ENCODE measurements at places on chromosomes 7 and 10.
A peak's percentile ranks its signal among the peaks of the same experiment; 100 is the strongest.

DNA sequence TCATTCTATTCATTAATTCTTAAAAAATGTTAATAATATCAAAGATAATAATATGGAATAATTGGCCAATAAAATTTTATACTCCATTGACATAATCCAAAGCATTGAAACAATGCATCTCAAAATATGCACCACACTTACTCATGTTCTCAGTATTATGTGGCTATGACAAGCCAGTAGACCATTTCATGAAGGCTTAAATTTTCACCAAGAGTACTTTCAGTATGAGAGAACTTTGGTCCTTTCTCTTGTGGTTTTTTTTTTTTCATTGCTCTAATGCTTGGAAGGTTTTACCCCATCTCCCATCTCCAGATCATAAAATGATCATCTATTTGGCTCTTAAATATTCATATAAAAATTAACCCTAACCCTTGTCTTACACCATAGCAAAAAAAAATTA lies 45.5 kb upstream of the TMEM140 start:
- DNase-seq = no peak

DNA sequence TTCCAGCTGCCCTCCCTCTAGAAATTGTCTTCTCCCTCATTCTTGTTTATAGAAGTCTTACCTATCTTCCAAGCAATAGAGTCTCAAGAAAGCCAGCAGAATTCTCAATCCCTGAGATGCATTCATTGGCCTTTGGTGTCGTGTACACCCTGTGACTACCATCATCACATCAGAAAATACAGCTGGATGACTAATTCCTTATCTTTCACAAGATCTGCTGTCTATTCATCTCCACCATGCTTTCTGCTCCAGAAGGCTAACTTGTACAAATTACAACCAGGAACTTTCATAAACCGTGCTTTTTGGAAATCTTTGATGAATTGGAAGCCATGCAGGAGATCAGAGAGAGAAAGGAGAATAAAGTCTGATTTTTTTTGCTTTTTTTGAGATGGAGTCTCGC lies 1062.9 kb upstream of the GHITM start:
- DNase-seq = no peak

- DNase-seq = no peak
Measured at GRCh38 chr10:95451568-95452524, 109.3 kb downstream of the SORBS1 start.

GRCh38 chr7:12719141-12719919 lies 31.9 kb downstream of the ARL4A start:
- DNase-seq = no peak

GRCh38 chr10:67492317-67493019 lies 203.5 kb downstream of the CTNNA3 start:
- no peak for DNase-seq

GRCh38 chr10:450463-450862 lies 239.0 kb downstream of the DIP2C start:
- no peak for DNase-seq

DNA sequence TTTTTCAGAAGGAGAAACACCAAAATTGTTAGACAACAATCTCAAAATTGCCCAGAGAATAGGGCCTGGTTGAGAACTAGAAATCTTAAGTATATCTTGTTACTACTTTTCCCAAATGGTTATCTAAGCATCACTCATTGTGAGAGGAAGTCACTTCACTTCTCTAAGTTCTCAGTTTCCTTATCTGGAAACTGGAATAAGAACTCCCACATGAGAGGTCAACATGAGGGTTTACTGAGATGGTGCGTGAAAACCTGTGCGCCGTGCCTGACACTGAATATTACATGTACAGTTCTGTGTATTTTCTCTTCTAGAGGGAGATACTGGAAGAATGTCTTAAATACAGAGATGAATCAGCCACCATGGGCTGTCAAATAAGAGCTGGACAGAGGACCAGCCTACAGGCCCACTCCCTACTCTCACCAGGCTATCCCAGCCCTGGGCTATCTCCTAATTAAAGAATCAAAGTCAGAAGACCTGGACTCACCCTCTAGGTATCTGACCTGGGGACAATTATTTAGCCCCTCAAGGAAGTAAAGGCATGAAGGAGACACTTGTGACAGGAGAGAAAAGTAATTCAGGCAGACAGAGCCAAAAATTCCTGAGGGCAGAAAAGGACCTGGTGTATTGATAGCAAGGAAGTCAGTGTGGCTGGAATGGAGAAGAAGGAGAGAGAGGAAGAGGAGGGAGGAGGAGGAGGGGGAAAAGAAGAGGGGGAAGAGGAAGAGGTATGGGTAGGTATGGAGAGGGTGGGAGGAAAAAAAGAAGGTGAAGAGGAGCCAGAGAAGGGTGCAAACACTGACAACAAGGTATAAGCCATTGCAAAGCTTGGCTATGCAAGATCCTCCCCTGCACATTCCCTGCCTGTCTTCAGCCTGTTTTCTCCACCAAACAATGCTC lies 44.9 kb downstream of the CCDC71L start:
- DNase-seq = no peak

DNA sequence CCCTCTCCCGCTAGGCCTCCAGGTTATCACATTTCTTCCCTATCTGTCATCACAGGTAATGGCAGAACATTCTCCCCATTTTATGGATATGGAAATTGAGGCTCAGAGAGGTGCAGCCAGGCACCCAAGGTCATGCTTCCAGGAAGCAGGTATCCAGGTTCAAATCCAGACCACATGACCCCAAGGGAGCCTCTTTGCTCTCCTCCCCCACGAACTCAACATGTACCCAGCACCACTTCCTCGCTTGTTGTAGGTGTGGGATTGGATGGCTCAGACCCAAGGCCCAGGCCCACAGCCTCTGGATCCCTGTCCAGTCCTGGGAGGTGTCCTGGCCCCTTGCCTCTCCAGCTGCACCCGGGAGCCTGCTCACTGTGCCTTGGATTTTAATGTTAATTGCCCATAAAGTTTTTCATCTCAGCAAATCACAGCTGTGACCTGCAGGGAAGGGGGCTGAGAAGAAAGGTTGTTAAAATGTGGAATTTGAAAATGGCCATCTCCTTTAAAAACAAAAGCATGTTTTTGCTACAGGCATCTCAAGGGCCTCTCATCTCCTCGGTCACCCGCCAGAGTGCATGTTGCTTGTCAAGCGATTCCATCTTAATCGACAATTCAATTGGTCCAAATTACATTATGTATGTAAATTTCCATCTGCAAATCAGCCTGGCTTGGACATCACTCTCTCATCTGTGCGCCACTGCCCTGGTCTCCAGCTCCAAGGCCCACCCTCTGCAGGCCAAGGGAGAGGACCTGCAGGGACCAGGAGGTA lies 205.4 kb upstream of the ZMIZ1 start:
- DNase-seq = no peak

DNA sequence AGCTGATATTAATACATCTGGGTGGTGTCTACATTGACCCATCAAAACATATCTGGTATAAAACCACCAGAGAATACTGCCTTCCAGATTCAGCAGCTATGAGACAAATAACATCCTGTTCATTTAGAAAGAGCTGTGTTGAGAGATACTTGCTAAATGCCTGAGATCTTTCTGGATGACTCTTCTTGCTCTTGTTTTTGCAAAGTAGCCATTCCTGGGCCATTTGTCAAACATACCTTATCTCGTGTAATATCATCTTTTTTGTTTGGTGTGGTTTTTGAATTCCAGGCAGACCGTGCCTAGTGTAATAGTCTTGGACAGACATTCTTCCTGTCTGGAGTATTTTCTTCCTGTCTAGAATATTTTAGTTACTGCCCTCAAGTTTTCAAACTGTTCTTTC lies 74.7 kb upstream of the PRR15 start:
- no peak for DNase-seq

- no peak for DNase-seq
Measured at GRCh38 chr7:100266576-100267354, 40.7 kb upstream of the SPDYE3 start.

GRCh38 chr7:140192176-140192575 lies 15.4 kb upstream of the KDM7A start:
- no peak for DNase-seq

- DNase-seq = no peak
Measured at GRCh38 chr7:16345979-16346958, 75.1 kb downstream of the CRPPA start.

GRCh38 chr10:79203014-79203644 lies 134.4 kb downstream of the ZMIZ1 start:
- DNase-seq = no peak

DNA sequence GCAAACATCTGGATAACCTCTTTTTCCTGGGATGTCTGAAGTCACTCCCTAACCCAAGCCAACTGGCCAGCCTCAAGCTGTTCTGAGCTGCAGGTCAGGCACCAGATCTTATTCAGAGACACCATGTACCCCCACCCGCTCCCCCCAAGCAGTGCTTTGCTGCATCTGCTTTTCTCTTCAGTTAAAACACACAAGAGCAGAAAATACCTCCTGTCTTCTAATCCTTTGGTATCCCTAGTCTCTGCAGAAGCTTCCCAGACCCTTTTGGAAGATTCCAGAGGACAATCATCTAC lies 3.0 kb downstream of the ZNF488 start:
- DNase-seq = no peak

DNA sequence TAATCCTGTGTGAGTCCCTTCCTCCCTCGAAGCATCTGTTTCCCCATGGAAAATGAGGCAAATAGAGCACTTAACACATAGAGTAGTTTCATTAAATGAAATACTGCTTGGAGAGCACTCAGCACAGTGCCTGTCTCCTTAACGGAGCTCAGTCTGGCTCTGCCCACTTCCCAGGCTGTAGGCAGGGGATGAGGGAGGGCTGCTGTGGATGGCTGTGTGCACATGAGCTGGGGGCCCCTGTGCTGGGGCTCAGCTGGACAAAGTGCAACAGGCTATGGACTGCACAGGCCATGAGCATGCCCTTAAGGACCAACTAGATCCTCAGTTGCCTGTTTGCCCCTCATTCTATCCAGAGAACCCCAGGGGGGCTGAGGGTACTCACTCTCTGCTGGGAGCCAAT lies 14.5 kb downstream of the ZCCHC24 start:
- DNase-seq = no peak

DNA sequence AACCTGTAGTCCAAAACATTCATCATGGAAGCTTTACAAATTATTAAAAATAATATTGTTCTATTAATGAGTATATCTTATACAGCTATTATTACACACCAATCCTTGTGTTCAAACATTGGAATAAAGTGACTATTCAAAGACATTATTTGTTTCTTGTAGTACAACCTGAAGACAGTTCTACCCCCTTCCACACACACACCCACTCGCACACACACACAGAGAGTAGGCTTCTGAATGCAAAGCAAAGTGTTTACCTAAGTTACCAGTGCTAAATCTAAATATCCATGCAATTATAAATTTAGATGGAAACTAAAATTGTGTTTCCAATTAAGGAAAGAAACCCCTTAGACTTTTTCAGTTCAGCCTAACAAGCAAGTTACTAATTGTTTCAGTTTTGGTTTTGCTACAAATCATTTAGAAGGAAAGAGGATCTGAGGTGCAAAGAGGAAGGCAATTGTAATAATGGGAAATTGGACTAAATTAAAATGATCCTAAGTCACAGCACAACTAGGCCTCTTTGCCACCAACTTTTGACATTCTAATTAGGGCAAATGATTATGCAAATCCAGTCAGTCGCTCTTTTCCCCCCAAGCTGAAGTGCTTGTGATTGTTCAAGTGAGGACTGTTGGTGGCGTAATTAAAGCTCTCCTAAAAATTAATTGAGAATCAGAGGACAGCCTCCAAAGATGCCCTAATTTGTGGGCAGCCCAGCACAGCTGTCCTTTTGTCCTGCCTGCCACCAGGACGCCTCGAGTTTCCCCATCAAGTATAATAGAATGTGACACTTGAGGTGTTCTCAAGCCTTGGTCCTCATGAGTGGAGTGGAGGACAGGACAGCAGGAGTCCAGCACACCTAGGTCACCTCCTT lies 19.9 kb upstream of the ATOH7 start:
- DNase-seq = no peak

- no peak for DNase-seq
Measured at GRCh38 chr7:106142136-106142535, 30.0 kb upstream of the SYPL1 start.

GRCh38 chr10:5581670-5582566 lies 57.2 kb downstream of the CALML3 start:
- DNase-seq = no peak

- DNase-seq = no peak
Measured at GRCh38 chr7:76369018-76369417, 10.2 kb upstream of the YWHAG start.

- DNase-seq = no peak
Measured at GRCh38 chr10:4102802-4103344, 317.9 kb upstream of the KLF6 start.

GRCh38 chr7:158369290-158369689 lies 218.3 kb downstream of the PTPRN2 start:
- DNase-seq = no peak

GRCh38 chr10:62136931-62137330 lies 131.7 kb downstream of the RTKN2 start:
- no peak for DNase-seq

- DNase-seq = no peak
Measured at GRCh38 chr10:86688398-86688921, 20.1 kb downstream of the LDB3 start.

DNA sequence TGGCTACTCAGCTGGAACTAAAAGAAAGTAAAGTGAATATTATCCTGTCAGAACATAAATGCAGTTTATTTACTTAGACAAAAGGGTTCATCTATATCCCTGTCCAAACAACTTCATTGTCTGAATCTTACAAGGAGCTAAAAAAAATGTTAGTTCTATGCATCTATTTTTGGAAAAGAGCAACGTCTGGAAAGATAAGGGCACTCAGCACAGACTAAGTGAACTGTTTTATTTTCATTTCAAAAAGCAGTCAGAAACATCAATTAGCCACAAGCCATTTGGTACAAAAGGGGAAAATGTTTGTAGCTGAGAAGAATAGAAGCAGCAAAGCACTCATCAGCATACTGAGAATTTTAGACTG lies 245.5 kb downstream of the FOXP2 start:
- DNase-seq = no peak

DNA sequence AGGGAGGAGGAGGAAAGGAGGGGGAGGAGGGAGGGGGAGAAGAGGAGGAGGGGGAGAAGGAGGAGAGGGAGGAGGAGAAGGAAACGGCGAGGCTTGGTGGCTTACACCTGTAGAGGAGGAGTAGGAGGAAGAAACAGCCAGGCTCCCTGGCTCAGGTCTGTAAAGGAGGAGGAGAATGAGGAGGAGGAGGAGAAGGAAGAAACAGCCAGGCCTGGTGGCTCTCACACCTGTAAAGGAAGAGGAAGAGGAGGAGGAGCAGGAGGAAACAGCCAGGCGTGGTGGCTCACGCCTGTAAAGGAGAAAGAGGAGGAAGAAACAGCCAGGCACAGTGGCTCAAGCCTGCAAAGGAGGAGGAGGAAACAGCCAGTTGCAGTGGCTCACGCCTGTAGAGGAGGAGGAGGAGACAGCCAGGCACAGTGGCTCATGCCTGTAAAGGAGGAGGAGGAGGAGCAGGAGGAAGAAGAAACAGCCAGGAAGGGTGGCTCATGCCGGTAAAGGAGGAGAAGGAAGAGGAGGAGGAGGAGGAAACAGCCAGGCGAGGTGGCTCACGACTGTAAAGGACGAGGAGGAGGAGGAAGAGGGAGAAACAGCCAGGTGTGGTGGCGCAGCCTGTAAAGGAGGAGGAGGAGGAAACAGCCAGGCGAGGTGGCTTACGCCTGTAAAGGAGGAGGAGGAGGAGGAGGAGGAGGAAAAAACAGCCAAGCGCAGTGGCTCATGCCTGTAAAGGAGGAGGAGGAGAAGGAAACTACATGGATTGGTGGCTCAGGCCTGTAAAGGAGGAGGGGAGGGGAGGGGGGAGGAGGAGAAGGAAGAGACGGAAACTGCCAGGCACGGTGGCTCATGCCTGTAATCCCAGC lies 14.9 kb upstream of the CRCP start:
- DNase-seq = peak; percentile 27

GRCh38 chr10:113414543-113414942 lies 138.3 kb upstream of the HABP2 start:
- DNase-seq = no peak

GRCh38 chr7:129923709-129924108 lies 29.1 kb downstream of the UBE2H start:
- DNase-seq = no peak

Data from SHP77 (cell line).